ENCODE measurements at places on chromosomes 2 and 18.

GRCh38 chr2:15168116-15168515, 393.0 kb downstream of the NBAS start:
- DNase-seq: no peak

DNA sequence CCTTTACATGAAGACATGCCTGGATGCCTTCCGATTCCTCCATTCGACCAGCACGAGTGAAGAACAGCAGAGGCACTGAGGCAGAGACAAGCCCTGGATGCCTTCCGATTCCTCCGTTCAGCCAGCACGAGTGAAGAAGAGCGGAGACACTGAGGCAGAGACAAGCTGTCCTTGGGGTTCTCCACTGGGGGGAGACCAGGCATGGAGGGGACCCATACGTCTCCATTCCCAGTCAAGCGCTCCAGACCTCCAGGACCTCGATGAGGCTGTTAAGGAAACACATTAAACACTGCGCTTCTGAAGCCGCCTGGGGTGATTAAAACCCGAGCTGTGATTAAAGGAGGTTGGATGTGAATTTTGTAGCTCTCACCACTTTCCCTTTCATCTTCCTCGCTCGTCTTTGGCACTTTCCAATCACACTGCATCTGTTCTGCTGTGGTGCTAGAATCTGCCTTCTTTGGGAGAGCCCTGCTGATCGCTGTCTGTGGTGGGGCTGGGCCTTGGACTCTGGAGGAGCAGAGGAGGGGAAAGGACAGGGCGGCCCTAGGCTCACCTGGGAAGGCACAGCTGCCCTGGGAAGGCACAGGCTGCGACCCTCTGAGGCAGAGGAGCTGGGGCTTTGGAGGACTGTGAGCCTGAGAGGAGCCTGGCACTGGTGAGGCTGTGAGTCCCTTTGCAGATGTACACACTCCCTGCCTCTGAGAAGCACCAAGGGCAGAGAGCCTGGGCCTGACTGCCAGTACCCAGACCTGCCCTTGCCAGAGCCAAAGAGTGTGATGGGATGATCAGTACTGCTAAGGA, 463.1 kb upstream of the HS6ST1 start:
- no peak for DNase-seq

DNA sequence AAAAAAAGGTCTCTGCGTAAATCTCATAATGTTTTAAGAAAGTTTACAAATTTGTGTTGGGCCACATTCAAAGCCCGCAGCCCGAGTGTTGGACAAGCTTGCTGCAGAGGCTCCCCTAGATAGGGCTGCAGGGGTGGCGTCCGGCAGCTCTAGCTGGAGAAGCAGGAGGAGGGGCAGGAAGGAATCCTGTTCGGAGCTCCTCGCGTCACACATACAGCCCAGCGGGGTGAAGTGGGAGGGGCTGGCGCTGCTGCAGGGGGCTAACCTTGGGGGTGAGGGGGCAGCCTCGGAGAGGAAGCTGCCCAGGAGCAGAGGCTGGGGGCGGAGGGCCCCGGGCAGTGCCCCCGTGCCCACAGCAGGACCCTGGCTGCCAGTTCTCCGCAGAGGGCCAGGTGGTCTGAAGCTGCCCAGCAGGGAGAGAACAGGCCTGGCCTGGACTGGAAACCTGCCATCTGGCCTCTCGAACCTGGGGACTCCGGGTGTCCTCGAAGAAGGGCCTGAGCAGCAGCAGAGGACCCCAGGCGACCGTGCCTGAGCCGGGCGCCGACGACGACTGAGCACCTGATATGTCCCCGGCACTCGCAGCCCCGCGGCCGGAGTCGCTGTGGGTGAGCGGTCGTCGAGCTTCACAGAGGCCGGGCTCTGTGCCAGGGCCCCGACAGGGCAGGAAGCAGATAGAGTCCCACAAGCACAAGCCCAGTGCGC, 2.6 kb upstream of the GPR35 start:
- DNase-seq: no peak

GRCh38 chr2:127137225-127137624, 30.3 kb upstream of the BIN1 start:
- no peak for DNase-seq

DNA sequence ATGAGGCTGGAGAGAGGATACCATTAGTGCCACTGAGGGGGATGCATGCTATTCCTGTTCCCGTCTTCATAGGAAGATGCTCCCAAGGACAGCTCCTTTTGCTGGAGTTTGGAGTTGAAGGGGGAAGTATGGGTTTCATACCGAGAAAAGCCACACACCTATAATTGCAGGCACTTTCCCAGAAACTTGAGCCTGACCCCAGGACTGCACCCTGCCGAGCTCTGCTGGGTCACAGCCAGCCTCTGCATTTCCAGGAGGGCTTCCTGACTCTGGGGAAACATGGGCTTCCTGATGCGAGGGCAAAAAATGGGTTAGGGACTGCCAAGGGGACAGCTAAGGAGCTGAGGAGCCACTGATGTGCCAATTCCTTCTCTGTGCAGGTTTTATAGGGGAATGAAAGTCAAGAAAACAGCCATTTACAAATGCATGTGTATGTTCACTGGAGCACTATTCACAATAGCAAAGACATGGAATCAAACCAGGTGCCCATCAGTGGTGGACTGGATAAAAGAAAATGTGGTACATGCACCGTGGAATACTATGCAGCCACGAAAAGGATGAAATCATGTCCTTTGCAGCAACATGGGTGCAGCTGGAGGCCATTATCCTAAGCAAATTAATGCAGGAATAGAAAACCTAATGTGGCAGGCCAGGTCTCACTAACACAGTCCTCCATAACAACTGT, 104.5 kb downstream of the ACAA2 start:
- no peak for DNase-seq

DNA sequence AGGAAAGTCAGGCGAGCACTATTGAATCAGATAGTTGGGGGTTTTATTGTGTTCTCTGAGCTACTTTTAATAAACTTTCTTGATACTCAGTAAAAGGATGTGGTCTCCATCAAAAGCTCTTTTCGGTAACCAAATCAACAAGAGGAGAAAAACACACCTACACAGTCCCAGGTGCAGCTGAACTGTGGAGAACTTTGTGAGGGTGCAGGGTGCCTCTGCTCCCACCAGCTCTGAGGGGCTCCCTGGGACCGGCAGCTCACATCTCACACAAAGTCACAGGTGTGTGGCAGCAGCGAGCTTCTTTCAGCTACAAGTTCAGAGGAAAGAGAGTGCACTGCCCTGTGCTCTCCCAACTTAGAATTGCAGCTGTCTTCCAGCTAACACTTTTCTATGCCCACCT, 650.4 kb downstream of the RNF144A start:
- no peak for DNase-seq

GRCh38 chr18:7272311-7273049, 41.6 kb downstream of the LRRC30 start:
- peak; percentile 62 for DNase-seq

DNA sequence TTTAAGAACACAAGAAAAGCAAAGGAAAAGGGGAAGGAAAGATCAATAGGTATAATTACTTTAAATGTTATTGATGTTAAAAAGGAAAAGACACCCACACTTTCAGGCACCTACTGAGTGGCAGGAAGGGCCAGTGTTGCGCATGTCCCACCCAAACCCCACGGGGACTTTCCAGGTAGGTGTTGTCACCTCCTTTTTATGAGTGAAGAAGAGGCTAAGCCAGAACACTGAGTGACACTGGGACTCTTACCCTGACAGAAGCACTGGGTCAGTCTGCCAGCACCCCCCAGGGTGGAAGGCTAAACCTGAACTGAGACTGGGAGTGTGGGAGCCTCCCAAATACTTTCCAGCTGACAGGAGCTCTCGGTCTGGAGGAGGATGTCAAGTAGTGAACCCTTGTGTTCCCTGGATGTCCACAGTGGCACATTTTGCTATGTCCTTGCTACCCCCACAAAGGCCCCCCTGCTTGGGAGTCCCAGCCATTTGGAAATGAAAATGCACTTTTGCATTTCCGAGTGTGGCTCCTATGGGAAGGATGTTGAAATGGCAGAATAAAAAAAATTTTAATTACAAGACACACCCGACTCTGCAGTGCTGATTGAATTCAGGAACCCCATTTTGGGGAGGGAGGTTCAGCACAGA, 90.9 kb upstream of the SMAD2 start:
- no peak for DNase-seq

DNA sequence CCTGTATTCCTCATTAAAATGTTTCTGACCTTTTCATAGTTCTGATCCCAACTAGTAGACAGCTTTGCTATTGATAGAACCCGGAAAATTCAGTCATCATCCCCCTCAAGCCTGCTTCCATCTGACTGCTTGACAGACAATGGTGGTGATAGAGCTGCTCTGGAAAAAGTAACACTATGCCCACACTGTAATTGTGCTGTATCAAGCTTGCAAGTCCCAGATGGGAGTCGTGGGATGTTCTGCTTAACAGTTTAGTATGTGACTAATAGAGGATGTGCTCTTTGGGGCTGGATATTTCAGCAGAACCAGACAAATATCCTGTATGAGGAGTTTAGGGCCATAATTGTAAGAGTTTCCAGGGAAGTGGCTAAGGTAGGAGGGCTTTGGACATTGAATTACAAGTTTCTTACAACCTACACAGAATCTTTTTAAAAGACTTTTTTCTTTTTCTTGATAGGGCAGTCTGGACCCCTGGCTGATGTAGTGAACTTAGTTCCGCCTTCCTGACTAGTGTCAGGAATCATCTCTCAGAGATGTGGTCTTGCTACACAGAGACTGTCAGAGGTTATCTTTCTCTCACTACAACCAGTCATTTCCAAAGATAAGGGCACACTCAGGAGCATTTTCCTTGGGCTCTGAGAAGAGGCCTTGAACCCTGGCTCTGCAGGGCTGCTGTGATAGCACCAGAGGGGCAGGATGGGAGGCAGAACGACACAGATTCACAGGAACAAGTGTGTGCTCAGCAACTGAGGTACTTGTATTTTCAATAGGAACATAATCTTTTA, 158.0 kb upstream of the RBMS1 start:
- DNase-seq: no peak

DNA sequence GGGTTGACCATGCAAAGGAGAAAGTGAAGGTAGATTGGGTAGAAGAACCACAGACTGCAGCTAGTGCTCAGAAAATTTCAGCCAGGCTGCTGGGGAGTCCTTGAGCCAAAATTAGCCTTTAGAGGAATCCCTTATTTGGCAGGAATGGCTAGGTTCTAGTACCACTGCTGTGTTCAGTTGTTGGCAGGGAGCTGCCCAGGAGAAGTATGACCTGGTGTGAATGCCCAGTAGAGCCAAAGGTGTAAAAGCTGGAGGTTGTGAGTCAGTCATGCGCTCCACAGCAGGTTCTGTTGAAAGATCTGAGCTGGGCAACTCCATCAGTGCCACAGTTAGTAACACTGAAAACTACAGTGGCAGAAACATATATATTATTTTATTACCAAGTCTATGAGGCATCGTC, 36.4 kb upstream of the TBR1 start:
- no peak for DNase-seq

- DNase-seq: no peak
Measured at GRCh38 chr2:240431661-240432424, 3.6 kb upstream of the GPC1 start.

DNA sequence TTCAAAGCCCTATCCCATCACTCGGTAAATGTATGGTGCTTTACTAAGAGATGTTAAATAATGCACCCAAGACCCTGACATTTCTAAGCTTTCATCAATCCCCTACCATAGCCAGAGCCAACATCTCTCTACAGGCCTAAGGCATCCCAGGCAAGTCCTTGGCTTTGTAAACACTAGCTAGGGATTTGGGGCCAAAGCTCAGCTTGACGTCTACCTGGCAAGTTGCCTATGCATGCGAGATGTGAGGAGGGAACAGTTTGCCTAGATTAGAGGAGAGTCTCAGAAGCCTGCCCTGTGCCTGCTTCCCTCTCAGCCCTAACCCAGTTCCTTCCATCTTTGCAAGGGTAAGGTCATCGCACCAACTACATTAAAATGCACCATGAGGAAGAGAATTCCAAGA, 221.5 kb upstream of the NCKAP5 start:
- DNase-seq: no peak

DNA sequence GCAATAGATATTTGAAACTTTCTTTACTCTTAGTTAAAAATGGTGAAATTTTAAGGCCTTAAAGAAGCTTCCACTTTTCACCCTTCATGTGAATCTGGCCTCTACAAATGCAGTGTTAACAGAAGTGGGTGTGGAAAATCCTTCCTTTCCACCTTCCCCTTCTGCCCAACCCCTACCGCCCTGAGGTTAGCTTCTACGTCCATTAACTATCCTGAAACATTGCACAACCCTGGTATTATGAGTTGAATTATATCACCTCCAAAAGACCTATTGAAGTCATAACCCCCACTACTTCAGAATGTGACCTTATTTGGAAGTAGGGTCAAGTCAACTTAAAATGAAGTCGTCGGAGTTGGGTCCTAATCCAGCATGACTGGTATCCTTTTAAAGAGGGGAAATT, 80.8 kb upstream of the ACSL3 start:
- no peak for DNase-seq

- DNase-seq: no peak
Measured at GRCh38 chr2:127664065-127664894, 11.1 kb downstream of the LIMS2 start.

DNA sequence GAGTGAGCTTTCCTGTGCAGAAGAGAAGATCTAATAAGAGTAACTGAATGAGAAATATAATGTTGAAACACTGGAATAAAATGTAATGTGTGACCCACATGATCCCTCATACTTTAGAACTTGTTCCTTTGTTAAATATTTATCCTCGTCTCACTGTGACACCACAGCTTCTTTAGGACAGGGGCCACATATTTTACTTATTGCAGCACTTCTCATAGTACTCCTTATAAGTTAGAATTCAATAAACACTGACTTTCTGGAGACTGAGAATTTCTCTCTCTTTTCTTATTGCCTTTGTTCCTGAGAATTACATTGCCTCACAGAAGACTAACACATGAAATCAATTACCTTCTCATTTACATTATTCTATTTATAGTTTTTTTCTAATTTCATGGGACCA, 1234.6 kb upstream of the CHAC2 start:
- DNase-seq: no peak

- DNase-seq: no peak
Measured at GRCh38 chr2:105926960-105927678, 182.4 kb downstream of the NCK2 start.

DNA sequence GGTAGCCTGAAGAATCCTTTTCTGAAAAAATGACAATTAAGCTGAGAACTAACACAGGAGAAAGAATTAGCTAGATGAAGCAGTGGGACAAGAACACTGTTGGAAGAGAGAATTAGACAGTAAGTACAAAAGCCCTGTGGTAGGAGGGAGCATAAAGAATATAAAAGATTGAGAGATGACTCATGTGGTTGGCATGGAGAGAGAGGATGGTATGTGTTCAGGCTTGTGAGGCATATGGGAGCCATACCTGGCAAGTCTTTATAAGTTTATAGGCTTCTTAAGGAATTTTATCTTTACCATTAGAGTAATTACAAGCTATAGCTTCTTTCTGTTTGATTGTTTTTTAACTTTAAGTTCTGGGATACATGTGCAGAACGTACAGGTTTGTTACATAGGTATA, 325.0 kb downstream of the ARL6IP6 start:
- no peak for DNase-seq

- no peak for DNase-seq
Measured at GRCh38 chr2:1286929-1287328, 126.3 kb upstream of the TPO start.

- no peak for DNase-seq
Measured at GRCh38 chr2:67201521-67201920, 195.6 kb upstream of the ETAA1 start.

Measured in glutamatergic neuron (in vitro differentiated cells).